Stimulated activated CD4-positive, alpha-beta T cell treated with anti-CD3 and anti-CD28 coated beads, TNF-alpha, amount 100 ng/mL, for 48 hours (primary cell): ENCODE measurements at places on chromosomes 16 and 17.

DNA sequence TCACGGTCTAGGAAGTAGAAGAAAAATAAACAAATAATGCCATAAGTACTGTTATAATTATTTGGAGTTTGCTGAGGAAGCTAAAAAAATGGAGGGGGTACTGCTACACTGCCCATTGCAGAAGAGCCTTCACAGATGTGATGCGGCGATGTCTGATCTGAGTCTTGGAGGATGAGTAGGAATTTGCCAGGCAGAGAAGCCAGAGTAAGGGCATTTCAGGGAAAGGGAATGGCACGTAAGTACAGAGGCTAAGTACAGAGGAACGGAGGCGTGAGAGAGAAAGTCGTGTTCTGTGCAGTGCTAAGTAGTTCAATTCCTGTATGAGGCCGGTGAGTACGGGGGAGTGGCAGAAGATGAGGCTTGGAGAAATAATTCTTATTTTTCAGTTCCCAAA is 741 bp upstream of the GRB2 start:
- DNase-seq, result no peak

GRCh38 chr17:31584438-31585279 is 193.2 kb downstream of the RAB11FIP4 start:
- DNase-seq, result no peak

DNA sequence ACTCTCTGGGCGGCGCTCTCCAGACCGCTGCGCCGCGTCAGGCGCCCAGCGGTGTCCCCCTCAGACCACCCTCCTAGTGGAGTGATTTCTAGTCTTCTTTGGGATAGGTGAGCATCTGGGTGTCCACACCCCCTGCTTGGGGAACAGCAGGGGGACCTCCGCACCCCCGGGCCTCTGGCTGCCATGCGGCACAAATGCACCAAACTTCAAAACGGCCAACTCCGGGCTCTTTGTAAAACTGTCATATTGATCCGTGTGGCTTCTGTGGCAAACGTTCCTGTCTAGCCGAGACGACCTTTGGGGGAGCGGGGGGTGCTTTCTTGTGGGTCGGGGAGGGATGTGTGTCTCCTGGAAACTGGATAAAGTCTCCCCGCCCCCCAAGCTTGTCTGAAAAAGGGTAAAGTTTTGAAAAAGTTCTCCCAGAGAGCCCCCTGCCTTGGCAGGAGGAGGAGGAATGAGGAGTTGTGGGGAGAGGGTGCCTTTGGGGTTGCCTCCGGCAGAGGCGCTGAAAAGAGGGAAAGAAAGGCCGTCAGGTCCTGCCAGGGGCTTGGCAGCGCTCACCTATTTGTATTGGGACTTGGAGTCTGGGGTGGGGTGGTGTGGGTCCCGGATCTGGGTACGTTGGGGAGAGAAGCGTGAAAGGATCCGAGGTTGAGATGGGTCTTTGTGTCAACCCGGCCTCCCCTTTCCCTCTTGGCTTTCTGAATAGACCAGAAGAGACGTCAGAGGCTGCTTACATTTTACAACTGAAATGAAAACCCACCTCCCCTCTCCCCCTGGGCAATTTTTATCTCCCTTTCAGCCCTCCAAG is 2.2 kb upstream of the CHD3 start:
- DNase-seq, result no peak

GRCh38 chr17:65055280-65055707 is 1.2 kb downstream of the GNA13 start:
- no peak for DNase-seq

DNA sequence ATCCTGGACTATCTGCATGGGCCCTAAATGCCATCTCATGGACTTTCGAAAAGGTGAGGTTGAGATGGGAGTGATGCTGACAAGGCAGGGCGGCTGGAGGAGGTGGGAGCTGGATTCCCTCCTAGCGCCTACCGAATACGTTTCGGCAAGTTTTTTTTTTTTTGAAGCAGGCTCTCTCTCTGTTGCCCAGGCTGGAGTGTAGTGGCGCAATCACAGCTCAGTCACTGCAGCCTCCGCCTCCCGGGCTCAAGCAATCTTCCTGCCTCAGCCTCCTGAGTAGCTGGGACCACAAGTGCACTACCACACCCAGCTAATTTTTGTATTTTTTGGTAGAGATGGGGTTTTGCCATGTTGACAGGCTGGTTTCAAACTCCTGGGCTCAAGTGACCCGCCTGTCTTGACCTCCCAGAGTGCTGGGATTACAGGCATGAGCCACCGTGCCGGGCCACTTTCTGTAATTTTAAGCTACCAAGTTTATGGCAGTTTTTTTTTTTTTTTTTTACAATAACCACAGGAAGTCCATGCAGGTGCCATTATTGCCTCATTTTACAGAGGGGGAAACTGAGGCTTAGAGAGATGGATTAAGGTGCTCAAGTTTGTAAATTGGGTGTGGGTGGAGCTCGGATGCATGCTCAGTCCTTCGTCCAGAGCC is 246.4 kb downstream of the PRKCA start:
- no peak for DNase-seq

- no peak for DNase-seq
These were observed 215.1 kb downstream of the PRKCA start for GRCh38 chr17:66517336-66518009.

DNA sequence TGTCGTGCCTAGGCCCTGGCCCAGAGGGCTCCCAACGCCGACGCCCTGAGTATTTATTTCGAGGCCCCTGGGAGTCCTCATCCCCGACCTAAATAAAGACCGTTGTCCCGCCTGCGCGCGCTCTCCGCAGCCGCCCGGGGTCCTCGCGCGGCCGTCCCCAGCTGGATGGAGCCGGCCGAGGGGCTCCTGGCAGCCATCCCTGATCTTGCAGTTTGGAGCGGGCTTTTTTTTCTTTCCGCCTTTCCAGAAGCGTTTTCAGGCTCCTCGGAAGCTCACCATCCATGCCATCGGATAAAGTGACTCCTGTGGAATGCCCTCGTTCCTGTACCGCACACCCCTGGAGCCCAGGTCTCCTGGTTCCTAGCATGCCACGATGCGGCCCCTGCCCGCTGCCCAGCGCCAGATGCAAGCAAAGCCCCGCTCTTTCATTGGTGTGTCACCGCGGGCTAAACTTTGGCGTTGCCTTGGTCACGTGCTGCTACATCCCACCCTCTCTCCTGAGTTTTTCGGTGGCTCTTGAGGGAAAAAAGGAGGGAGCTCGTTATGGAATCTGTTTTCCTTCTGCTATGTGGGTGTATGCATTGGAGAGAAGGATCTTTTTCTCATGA is 716 bp downstream of the TMEM94 start:
- no peak for DNase-seq

DNA sequence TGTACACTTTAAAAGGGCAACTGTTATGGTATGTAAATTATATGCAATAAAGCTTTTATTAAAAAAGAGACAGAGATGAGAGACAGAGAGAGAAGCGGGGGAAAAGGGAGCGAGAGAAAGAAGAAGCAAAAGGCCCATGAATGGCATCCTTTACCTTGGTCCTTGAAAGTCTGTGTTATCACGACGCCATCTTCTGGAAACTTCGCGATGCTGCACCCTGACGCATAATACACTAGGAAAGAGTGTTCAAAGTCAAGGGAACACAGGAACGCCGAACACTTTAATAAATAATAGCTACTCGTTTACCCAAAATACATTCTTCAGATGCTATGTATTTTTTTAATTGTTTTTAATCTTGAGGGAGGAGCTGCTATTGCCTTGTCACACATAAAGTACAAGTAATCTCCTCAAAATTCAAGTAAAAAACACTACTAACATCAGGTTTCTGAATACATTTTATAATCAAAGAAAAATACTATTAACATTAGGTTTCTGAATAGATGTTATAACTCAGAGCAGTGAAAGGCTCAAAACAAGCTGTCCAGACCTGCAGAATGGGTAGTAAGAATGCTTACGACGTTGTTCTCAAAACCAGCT is 23.0 kb upstream of the SLC38A8 start:
- peak; percentile 17 for DNase-seq

- no peak for DNase-seq
These were observed 14.2 kb upstream of the NLRC3 start for GRCh38 chr16:3591436-3591803.

DNA sequence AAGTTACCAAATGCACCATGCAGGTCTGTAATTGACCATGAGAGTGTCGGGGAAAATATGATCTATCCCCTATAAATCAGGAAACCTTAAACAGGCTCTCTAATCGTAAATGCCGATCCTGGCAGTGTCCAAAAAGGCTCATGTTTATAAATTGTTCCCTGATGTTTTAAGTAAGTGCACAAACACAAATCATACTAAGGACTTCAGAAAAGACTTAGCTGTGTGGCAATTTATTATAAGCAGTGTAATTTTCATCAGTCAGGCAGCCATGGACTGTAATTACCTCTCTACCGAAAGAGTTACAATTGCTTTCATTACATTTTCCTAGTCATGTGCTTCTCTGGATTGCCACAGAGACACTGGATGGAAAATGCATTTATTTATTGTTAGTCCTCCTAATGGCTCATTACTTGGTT is 73.4 kb upstream of the COX10 start:
- no peak for DNase-seq

- DNase-seq, result no peak
These were observed 60.0 kb downstream of the HSD17B2 start for GRCh38 chr16:82094942-82095540.
